Effector CD8-positive, alpha-beta T cell (primary cell): ENCODE measurements at places on chromosomes 2 and 18.

DNA sequence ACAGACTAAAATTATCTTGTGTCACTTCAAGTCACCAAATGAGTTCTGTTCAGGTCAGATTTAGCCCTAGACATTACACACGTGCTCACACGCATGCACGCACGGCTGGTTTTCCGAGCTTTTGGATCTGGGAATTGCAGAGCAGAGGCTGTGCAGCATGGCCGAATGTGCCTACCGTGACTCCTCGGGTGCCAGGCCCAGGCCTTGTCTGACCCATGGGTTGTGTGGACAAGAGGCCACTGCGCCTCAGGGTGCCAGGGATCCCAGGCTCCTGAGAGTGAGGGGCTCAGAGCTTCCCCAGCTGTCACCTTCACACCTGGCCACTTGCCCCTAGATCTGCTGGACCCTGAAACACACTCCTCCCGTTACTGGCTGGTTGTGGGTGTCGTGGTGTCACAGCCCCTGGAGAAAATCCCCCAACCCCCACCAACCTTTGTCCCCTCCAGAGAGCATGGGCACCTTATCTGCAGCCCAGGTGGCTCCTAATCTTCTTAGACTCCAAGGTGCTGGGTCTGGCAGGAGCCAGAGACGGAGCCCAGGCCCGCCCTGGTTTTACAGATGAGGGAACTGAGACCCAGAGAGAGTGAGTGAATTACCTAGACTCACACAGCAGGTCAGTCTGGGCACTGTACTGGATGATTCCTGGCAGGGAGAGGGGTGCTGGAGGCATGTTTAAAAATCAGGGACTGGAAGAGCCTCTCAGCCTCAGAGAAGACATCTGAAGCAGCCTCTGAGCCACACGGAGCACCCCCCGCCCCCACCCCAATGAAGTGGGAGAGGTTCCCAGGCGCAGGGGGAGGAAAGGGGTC lies 56.8 kb downstream of the ATOH8 start:
- DNase-seq, result no peak

DNA sequence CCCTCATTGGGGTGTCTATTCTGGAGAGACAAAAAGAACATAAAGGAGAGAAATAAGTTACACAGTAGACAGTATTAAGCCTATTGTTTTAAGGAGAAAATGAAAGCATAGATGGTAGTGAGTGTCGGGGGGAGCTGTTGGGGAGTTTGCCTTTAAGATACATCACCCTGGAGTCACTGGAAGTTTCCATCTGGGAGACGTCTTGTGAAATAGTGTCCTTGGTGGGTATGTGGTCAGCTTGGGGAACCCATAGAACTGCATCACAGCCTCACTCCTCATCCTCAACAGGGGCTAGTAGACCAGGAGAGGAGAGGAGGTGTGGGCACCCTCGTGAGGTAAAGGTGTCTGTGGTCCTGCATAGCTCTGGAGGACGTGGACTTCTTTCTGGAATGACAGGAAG lies 60.6 kb downstream of the RNF144A start:
- no peak for DNase-seq

DNA sequence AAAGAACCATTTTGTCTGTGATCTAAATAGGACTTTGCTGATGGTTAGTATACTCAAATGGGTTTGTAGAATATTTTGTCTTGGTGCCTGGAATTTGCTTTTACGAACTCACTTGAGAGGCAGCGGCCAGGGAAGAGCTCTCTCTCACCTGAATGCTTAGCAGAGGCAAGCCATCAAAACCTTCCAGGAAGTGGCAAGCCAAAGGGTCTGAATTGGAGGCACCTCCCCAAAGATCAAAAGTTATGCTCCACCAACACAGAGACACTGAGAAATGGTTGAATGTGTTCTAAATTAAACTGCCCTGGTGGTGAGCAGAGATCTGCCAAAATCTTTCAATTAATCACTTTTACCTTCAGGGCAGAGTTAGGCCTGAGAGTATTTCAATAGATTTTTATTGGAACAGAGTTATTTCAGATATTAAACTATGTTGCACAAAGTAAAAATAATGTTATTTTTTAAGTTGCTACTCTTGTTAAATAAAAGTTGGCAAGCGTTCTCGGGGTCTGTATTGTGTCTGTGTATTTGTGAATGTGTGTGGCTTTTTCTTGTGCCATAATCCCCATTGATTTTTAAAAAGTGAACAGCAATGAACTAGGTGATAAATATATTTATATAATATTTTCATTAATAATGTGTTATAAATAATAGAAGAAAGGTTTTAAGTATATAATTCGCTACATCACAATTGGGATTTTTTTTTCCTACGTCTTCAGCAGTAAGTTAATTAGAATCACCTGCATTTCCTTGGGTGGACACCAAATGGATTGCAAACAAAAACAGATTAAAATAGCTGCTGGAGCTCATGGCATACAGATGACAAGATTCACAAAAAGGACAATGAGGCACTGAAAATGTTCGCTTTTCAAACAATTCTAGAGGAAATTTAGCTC lies 416.1 kb downstream of the ARHGAP15 start:
- no peak for DNase-seq

GRCh38 chr2:145905371-145905770 lies 1385.5 kb upstream of the ZEB2 start:
- no peak for DNase-seq

- no peak for DNase-seq
These were observed 52.8 kb downstream of the CLASP1 start for GRCh38 chr2:121596221-121597080.

DNA sequence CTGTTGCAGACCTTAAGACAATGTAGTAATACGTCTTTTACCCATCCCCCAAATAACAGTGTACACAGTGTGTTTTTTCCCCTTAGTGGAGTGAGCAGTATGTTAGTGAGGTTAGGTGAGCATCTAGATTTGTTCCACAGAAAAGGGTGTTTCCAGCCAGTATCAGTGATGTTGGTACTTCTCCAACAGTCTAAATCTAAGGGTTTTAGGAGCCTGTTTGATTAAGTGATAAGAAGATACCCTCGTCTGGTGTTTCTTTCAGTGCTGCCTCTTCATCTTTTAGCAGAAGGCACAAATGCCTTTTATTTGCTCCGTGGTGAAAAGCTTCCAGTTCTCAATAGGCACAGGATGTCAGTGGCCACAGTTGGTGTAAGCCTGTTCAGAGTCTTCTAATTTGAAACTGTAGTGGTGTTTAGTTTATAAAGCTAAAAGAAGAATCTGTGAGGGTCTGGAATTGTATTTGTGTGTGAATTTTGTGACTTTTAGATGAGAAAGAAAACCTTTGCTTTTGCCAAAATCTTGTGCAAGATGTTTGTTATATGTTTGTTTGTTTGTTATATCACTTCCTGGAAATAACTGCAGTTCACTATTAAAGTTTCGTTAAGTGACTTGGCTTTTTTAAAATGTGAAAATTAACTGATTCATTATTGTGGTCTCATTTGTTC lies 71.2 kb downstream of the MAP4K4 start:
- no peak for DNase-seq

- no peak for DNase-seq
These were observed 198.0 kb upstream of the NCKAP5 start for GRCh38 chr2:133766164-133766832.

- no peak for DNase-seq
These were observed 1.1 kb upstream of the DARS1 start for GRCh38 chr2:135986507-135986906.

GRCh38 chr2:157194097-157194688 lies 63.3 kb upstream of the GALNT5 start:
- no peak for DNase-seq

- DNase-seq, result no peak
These were observed 145.1 kb downstream of the TDRD15 start for GRCh38 chr2:21268878-21269224.
